ENCODE measurements at places on chromosomes 12 and 14.

DNA sequence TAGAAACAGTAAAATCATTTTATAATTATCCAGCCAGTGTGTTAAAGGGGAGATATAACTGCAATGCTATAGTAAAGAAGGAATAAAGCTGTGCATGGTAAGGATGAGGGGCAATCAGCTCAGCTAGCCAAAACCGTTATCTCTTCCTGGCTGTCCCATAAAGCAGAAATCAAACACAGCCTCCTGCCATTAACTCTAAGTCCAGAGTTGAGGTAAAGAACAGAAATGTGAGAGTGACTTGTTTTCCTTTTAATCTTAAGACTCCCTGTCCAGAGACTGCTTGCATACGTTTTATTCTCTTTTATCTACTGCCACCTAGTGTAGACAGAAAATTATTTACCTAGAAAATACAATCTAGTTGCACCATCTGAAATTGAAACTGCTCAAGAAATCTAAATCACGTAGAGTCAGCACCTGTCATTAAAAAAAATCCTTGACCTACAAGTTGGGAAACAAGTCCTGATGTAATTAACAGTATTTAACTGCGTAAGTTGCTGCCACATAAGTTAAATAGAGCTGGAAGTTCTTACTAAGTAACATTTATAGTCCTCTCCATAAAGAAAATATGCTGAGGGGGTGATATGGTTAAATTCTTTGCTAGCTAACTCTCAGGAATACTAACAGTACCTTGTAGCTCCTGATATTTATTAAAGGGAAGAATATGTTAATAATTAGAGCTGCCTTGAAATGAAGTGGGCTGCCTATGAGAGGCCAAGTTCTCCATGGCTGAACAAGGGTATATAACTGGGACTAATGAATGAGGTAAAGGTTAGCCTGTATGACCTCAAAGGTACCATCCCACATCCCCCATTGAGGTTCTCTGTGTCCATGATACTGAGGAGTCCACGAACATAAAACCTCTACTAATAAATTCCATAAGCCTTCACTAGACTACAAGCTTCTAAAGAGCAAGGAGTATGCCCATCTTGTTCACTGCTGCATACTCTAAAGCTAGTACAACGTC is 62.7 kb downstream of the GALNT4 start:
- no peak for DNase-seq

GRCh38 chr14:90681929-90682328 is 134.3 kb downstream of the TTC7B start:
- DNase-seq = no peak

- DNase-seq = no peak
Measured at GRCh38 chr12:123886931-123887582, 85.6 kb downstream of the CCDC92 start.

GRCh38 chr12:5507401-5507935 is 75.6 kb downstream of the NTF3 start:
- no peak for DNase-seq

DNA sequence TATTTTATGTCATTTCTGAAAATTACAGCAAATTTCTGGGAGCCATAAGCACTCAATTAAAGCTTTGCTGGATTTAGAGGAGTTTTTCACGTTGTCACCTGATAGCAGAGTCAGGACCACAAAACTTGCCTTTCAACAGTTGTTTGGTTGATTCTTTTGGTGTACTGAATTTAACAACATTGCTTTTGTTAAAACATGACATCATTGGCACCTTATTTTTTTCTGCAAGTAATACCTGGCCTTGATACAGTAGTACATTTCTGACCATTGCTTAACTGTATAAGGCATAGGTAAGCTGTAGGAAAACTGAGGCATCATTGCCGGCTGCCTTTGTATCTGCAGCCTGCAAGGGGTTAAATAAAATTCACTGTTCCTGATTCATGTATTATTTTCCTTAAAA is 4.5 kb upstream of the BCL11B start:
- DNase-seq = no peak

- no peak for DNase-seq
Measured at GRCh38 chr12:88163371-88163770, 21.3 kb downstream of the TMTC3 start.

DNA sequence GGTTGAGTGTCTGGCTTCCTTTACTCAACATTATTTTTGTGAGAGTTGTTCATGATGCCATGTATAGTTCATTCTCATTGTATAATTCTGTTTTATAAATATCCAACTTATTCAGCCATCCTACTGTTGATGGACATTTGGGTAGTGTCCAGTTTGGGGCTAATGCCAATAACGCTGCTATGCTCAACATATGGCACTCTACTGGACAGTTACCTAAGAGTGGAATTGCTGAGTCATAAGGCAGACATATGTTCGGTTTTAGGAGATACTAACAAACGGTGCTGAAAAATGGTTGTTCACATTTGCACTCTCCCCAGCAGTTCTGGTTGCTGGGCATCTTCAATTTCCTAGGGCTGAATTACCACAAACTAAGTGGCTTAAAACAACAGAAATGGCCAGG is 28.7 kb upstream of the P2RX4 start:
- DNase-seq = no peak

- no peak for DNase-seq
Measured at GRCh38 chr12:64756376-64756775, 2.8 kb downstream of the GNS start.

- no peak for DNase-seq
Measured at GRCh38 chr14:22313172-22313801, 275.7 kb downstream of the DAD1 start.

DNA sequence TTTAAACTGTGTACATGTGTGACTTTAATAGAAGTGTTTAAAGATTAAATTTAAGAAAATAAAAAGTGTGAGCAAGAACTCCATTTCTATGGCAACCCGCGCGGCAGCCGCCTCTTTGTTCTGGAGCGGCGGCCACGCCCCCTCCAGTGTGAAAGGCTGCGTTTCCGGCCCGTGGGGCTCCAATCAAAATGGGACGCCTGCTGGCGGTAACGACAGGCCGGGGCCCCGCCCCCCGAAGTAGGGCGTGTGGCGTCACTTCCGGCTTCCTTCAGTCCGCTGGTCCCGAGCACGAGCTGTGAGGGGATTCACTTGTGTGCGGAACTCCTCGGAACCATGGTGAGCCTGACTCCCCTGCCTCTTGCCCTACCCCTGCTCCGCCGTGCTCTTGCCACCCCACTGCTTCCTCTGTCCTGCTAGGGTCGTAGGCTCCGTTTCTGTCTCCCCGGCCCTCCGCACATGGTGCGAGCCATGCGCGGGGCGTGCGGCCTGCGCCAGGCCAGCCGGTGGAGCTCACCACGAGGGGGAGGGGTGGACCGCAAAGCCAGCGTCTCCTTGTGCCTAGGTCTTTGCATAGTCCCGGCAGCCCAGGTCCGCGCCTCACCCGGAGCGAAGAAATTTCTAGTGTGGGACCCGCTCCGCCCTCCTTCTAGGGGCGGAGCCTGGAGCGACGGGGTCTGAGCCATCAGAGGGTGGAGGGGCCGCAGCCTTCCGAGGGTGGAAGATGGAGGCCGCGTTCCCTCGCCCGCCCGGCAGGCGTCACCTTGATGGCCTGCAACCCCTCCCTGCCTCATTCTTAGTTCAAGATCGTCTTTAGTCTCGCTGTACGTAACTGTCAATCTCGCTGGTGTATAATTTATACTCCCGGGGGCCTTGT is at the start of gene CCT2:
Gene CCT2 (plus strand): TSS at position 271 of the 874 bp plus-strand sequence. CDS start 63 bp downstream, at position 334.
- DNase-seq = peak; percentile 96

- DNase-seq = no peak
Measured at GRCh38 chr12:123479442-123480180, 21.7 kb downstream of the SNRNP35 start.

DNA sequence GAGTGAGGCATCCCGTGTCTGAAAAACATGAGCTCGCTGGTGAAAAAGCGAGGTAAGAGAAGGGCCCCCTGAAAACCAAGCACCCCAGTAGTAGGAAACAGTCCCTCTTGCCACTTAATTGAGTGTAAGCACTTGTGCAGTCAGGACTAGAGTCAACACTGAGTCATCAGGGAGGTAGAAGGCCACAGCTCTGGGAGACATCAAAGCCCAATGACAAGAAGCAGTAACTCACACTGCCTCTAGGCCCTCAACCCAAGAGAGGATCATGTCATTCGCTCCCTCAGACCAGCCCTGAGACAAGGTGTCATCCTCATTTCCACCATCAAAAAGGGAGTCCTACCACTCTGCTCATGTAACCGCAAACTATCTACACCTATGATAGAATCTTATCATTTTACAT is 17.8 kb downstream of the POMT2 start:
- no peak for DNase-seq

- no peak for DNase-seq
Measured at GRCh38 chr12:47312808-47313426, 233.2 kb upstream of the AMIGO2 start.

DNA sequence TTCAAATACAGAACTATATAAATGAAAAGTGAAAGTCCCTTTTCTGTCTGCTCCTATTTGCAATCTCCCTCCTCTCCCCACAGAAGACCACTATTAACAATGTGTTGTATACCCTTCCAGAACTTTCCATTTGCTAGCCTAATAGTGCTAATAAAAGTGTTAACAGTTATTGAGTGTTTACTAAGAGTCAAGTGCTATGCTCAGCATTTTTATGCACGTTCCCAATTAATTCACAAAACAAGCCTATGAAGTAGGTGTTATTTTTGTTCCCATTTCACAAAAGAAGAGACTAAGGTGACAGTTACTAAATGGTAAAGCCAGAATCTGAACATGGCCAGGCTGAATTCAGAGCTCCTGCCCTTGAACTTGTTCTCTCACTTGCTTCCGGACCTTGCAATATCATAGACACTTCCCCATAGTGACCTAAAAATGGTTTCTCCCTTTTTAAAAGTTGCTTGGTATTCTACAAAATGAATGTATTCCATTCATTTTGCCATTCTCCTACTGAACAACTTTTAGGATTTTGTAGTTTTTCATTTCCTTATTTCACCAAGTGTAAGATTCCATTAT is 1.6 kb upstream of the PRKAB1 start:
- no peak for DNase-seq

DNA sequence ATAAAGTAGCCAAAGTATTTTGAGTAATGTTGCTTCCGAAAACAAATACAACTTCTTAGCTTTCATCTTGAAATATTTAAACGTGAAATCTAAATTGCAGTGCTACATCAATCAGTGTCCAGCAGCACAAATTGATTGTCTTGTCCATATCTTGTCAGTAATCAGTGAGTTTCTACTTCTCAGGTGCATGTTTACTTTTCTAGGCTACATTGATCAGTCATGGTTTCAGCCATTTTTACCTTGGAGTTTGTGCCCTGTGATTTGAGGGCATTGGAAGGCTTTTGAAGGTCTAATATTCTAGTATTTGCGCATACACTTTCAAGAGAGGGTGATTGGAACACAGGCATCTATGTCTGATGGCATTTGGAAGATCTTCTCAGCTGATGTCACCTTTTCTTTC is 12.4 kb downstream of the RMST start:
- no peak for DNase-seq

DNA sequence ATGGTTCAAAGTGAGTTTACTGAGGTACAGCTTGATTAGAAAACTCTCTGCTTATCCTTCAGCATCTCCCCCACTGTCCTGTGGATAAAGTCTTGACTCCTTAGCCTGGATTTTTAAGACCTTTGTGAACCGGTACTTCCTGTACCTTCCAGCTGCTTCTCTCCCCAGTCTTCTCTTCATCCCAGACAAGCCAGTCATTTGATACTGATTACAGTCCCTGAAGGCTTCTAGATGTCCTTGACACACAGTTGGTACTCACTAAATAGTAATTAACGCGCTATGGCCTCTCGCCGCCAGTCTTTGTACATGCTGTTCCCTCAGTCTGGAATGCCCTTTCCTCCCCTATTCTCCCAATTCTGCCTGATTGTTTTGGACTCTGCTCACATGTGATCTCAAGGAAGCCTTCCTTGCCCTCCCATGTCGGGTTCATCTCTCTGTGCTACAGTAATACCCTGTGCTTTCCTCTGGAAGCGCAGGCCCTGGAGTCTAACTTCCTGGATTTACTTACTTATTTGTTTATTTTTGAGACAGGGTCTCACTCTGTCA is 50.6 kb upstream of the PTGR2 start:
- DNase-seq = no peak

DNA sequence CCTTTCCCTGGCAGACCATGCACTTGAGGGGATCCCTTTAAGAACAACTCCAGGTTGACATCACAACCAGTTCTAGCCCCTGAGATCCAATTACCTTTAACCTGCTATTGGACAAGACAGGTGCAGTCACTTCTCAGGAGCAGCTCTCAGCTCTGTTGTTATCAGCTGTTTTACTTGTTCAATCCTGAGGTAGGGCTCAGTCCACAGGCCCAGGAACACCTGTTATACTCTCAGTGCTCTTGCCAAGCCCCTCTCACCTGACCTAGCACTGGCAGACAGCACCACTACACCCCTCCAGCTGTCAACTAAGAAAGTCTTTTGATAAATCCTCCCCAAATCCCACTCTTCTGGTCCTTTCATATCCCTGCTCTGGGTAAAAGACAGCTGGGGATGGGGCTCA is 163.9 kb upstream of the TMTC2 start:
- DNase-seq = no peak

- DNase-seq = no peak
Measured at GRCh38 chr12:120257041-120257821, 8.3 kb downstream of the PXN start.

- no peak for DNase-seq
Measured at GRCh38 chr14:92914087-92914656, 8.8 kb upstream of the CHGA start.

DNA sequence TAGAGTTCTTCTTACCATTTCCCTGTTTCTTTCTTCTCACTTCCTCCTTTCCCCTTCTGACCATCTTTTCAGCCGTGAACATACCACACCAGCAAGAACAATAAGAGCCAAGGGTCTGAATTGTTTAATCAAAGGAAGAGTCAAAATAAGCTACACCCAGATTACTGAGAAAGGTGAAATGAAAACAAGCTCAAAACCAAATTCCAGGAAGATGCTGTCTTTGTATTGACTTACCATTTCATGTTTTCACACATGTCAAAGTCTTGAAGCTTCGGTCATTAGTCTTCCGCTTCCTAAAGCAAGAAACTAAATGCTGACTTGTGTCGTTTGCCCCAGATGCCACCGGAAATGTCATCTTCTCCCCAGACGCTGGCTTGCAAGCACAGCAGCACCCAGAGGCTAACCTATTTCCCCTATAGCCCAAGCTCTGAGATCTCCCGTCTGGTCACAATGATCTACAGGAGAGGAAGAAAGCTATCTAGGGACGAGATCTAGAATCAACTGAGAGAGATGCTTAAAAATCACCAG is 136.5 kb upstream of the AMIGO2 start:
- no peak for DNase-seq

GRCh38 chr12:95261109-95261508 is 43.5 kb downstream of the VEZT start:
- no peak for DNase-seq

- no peak for DNase-seq
Measured at GRCh38 chr12:4518106-4518728, 20.5 kb upstream of the RAD51AP1 start.

- no peak for DNase-seq
Measured at GRCh38 chr12:18375131-18375530, 113.8 kb downstream of the PIK3C2G start.

DNA sequence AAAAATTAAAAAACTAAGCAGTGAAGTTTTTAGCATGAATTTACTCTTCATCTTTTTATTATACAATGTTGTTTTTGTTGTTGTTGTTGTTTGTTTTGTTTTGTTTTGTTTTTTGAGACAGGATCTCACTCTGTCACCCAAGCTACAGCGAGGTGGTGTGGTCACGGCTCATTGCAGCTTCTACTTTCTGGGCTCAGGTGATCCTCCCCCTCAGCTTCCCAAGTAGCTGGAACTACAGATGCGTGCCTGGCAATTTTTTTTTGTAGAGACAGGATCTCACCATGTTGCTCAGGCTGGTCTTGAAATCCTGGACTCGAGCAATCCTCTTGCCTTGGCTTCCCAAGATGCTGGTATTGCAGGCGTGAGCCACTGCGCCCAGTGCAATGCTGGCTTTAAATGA is 11.3 kb downstream of the PPFIBP1 start:
- no peak for DNase-seq

Measured in activated CD8-positive, alpha-beta memory T cell treated with anti-CD3 and anti-CD28 coated beads for 1 hour (primary cell).